ENCODE measurements at places on chromosomes 7 and 10.

- no peak for DNase-seq
Measured at GRCh38 chr7:137956183-137956582, 45.7 kb downstream of the CREB3L2 start.

- no peak for DNase-seq
Measured at GRCh38 chr10:103854686-103855391, 537 bp downstream of the SH3PXD2A start.

GRCh38 chr7:2301511-2301863 is 12.8 kb downstream of the SNX8 start:
- no peak for DNase-seq

DNA sequence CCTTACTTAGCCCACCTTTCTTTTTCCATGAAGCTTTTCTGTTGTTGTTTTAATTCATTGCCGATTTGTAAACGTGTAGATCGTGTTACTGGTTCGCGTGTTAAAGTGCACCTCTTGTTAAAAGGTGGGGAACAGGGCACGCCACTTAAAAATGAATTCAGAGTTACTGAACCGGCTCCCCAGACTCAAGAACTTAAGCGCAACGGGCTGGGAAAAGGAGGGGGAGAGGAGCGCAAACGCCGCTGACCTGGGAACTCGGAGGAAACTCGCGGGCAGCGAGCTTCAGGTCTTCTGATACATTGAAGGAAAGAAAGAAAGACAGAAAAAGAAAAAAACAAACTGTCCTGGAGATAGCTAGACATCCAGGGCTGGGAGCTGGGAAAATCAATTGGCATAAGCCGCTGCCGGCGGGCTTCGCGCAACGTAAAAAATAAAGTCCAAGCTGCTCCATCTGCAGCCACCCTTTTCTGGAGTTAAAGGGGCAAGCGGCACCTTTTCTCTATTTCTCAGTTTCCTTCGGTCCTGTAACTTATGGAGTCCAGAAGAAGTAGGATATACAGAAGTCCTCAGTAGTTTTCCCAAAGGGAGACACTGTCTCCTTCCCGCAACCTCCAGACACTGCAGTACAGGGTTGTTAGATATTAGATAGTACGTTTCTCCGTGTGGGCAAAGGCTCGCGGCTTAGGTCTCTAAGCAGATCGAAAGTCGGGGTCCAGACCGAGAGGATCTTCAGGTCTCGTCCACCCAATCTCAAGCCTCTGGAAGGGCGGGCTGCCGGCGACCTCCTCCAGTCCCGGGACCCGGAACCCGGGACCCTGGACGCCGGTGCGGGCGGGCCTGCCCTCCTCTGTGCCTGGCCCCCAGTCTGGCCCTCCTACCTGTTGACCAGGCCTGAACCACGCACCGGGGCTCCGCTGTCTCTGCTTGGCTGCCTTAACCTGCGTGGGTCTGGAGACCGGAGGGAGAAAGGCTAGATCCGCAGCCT is 1.8 kb upstream of the DLX6 start:
- DNase-seq = no peak

DNA sequence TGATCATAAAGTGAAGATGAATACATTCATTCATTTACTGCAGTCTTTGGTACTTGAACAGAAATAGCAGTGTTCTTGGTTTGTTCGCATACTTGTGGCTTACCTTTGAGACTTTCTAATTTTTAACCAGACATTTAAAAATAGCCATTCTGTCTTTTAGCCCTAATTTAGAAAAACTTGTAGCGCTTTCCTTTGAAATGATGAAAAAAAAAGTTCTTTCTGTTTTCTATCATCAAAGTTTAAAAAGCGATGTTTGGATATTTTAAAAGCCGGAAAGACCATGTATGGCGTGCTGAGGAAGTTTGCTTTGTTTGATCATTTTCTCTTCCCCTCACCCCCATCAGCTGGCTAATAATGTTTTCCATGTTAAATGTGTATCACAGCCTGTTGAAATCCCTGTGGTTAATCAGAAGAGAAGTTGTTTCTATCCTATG is 116.3 kb downstream of the CUX1 start:
- no peak for DNase-seq

DNA sequence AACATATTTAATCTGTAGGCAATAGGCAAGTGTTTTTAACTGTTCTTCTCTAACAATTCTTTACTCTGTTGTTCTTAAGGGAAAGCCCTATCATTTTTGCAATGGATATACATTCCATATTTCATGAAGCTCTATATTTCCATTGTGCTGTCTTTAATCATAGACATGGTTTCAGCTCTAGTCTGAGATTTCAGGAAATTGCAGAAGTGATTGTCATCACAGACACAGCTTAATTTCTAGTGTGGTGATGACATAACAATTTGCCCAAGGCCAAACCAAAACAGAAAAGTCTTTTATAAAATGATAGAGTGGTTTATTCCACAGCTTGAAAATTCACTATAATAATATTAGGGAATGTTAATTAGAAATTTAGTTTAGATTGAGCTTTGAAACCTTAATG is 494.1 kb upstream of the SEMA3A start:
- peak; percentile 42 for DNase-seq

- no peak for DNase-seq
Measured at GRCh38 chr7:45457591-45457990, 116.6 kb upstream of the ADCY1 start.

All from non-pigmented ciliary epithelial cell (primary cell).